ENCODE measurements at places on chromosomes 12 and 14.

DNA sequence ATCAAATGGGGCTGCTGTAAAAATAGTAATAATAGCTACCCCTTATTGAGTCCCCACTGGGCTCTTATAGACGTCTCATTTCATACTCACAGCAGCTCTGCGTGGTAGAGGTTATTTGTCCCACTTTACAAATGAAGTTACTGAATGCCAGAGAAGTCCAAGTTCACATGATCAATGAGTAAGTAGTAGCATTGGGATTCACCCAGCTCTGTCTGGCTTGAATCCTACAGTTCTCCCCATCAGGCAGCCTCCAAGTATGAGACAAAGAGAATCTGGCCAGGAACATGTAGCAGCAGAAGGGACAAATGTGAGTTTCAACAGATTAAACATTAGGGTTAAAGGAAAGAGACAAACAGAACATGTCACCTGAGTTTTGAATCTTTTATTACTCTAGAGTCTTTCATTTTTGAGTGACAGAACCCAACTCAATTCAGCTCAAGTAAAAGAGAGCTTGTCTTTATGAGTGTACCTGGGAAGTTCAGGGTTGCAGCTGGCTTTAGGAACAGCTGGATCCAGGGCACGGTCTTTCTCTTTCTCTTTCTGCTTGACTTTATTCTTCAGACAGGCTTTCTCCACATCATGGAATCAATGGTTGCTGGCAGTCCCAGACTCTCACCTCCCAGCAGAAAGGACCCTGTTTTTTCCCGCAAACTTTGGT, 64.1 kb upstream of the JDP2 start:
- no peak for DNase-seq

DNA sequence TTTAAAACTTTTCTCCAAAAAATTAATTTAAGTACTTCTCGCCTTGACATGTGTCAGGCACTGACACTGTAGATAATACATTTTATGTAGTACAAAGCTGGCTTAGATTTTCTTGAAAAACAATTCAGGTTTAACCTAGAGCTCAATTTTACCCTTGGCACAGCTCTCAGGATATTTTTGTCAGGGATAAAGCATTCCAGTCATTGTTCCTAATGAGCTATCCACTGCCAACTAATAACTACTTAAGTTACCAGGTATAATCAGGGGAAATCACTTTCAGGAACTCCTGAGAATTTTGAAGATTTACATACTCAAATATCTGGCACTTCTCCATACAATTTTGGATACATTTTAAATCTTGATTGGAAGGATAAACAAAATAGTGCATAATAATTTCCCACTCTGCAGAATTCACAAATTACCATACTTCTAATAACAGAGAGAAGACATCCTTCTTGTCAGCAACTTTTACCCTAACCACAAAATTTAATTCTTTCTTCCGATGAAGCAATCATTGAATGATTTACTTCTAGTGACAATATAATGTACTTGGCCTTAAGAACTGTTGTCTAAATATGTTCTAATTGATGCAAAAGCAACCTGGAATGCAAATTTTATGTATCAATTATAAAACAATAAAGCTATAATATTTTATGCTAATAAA, 4.8 kb downstream of the RASSF9 start:
- no peak for DNase-seq

DNA sequence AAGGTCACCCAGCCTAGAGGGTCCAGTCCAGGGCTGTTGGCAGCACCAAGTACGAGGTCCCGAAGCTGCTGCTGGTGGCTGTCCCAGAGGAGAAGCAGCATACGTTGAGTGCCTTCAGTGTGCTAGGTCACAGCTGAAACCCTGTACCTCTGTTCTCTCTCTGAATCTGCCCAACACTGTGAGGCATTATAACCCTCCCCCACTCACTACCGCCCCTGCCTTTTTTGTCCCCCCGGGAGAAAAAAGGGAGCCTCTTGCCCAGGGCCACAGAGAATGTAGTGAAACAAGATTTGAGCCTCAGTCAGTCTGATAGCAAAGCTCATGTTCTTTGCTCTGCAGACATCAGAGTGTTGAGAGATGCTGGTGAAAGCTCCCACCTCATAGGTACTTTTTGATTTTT, 53.4 kb downstream of the PPP2R5C start:
- DNase-seq, result no peak

DNA sequence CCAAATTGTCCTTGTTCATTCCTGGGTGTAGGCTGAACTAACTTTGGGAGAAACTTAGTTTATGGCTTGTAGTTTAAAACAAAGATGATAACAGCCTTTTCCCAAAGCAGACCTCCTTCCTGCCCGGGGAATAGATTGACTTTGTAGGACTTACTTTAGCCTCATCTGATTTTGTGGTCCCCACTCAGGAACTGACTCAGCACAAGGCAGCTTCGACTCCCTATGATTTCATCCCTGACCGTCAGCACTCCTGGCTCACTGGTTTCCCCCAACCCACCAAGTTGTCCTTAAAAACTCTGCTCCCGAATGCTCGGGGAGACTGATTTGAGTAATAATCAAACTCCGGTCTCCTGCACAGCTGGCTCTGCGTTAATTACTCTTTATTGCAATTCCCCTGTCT, 40.1 kb upstream of the DDHD1 start:
- DNase-seq, result no peak

- no peak for DNase-seq
Observed at GRCh38 chr12:13443498-13443897, 247.0 kb downstream of the EMP1 start.

- no peak for DNase-seq
Observed at GRCh38 chr12:119592232-119592631, 1.3 kb upstream of the TMEM233 start.

- no peak for DNase-seq
Observed at GRCh38 chr12:47776471-47777143, 3.6 kb downstream of the SLC48A1 start.

- no peak for DNase-seq
Observed at GRCh38 chr12:106271575-106272505, 24.0 kb upstream of the CKAP4 start.

GRCh38 chr14:76810953-76811400, 1.7 kb downstream of the ANGEL1 start:
- no peak for DNase-seq

GRCh38 chr14:36773558-36773957, 111.9 kb downstream of the PAX9 start:
- DNase-seq, result no peak

GRCh38 chr14:72941286-72941985, 15.2 kb downstream of the DCAF4 start:
- DNase-seq, result no peak

DNA sequence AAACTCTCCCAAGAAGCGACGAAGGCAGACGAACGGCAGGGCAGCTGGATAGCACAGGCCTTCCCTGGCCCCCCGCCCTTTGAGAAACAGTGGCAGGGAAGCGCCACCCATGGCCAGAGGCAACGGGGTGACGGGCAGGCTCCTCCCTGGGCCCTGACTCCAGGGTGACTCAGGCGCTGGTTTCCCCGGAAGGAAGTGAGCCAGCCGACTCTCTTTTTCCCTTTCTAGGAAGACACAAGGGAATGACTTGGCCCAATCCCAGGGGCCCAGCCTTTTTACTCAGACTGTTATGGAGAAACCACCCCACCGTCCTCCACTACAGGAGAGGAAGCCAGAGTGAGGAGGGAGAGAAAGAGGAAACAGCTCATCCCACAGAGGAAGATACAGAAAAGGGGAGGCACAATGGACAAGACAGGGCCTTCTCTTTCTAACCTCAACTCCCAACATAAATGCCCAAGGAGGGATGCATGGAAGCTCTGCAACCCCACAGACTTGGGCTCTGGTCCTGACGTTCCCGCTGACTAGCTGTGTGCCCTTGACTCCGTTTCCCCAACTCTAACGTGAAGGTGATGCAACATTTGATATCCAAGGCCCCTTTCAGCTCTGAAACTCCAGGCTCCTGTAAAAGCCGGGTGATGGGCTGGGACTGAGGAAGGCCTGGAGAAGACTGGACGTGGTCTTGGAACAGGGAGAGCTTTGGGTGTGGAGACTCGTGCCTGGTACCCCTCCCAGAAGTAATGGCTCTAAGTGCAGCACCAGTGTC, 27.9 kb downstream of the ACTN1 start:
- DNase-seq, result no peak

- DNase-seq, result no peak
Observed at GRCh38 chr14:102050625-102051024, 36.2 kb downstream of the HSP90AA1 start.

DNA sequence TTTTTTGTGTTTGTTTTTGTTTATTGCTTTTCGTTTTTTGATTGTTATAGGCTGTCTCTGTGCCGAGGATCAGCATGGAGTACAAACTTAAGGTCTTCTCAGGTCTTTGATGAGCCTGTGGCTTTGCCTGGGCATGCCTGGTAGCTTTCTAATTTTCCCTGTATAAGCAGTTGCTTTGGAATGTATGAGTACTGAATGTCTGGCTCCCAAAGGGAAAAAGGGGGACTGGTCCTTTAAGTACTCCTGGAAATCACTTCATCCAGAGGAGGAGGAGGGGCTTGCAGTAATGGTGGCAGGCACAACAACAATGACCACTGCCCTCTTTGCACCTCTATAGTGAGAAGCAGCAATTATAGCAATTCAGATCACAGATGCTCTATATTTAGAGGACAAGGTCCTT, 67.6 kb upstream of the TTC7B start:
- no peak for DNase-seq

GRCh38 chr12:95328708-95329107, 111.1 kb downstream of the VEZT start:
- DNase-seq, result no peak

DNA sequence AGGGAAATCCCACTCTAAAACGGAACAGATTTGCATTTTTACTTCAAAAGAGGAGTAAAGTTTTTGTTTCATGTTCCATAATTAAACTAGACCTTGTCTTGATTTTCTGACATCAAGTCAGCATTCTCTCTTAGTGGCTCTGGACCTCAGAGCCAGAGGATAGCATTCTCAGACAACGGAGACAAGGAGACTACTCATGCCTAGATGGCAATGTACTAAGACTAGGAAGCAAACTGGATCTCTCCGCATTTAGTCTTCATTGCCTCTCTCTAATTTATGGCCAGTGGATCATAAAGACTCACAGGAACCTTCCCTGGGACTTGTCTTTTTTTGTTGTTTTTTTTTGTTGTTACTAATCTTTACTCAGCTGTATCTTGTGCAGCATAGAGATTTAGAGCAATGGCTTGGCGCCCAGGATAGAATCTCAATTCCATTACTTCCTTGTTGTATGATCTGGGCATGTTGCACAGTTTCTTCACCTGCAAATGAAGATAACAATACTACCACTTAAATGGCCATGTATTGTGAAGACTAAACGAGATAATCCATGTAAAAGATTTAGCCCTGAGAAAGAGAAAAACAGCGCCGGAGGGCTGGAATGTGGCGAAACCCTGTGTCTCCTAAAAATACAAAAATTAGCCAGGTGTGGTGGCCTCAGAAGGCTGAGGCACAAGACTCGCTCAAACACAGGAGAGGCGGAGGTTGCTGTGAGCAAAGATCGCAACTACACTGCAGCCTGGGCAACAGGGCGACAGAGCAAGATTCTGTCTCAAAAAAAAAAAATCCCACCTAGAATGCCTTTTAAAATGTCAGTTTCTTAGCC, 4.0 kb upstream of the GEMIN2 start:
- no peak for DNase-seq

DNA sequence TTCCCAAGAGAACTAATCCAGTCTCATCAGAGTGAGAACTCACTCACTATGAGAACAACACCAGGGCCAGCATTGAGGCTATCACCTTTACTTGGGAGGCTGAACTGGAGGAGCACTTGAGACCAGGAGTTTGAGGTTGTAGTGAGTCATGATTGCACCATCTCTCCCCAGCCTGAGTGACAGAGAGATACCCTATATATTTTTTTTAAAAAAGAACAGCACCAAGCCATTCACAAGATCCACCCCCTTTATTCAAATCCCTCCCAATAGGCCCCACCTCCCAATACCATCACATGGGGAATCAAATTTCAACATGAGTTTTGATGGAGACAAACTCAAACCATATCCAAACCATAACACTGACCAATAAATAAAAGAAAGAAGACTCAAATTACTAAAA, 3.7 kb upstream of the TMX1 start:
- no peak for DNase-seq

GRCh38 chr12:6754411-6754810, 1.5 kb upstream of the MLF2 start:
- no peak for DNase-seq

GRCh38 chr12:79121486-79121885, 256.9 kb downstream of the SYT1 start:
- DNase-seq, result no peak

GRCh38 chr12:91702843-91703425, 442.7 kb downstream of the BTG1 start:
- no peak for DNase-seq

- DNase-seq, result no peak
Observed at GRCh38 chr12:76573840-76574373, 14.3 kb upstream of the OSBPL8 start.

DNA sequence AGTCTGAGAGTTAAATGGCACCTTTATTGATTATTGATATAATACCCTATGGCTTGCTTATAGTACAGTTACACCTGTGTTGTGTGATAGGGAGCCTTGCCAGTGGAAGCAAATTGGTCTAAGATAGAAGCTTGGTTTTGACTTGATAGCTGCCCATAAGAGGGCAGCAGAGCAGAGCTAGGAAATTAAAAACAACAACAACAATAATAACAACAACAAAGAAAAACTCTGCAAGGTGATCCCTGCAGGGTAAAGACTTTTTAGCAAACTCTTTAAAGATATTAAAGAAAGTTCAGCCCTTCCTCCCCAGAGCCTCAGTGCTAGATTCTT, 18.0 kb upstream of the RNASE10 start:
- DNase-seq, result no peak

- DNase-seq, result peak; percentile 27
Observed at GRCh38 chr12:21296751-21297406, 37.8 kb downstream of the SLCO1A2 start.

GRCh38 chr12:125249066-125249824, 184.0 kb downstream of the AACS start:
- no peak for DNase-seq

GRCh38 chr12:49787672-49788071, 40.5 kb downstream of the NCKAP5L start:
- DNase-seq, result no peak

DNA sequence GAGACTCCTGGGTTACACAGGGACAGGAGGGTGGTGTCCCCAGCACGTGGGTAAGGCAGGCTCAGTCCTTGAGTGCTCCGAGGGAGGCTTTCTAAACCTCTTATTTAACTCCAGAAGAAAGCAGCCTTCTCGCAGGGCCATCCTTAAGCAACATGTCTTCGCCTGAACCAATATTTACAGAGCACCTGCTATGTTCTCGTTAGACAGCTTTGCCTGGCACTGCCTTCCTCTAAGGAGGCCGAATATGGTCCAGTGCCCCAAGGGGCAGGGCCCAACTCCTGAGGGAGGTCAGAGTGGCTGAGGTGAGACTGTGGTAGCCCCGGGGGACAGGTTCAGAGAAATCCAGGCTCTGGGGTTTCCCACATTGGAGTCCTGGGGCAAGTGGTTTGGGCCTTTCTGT, 2.1 kb upstream of the SCARB1 start:
- no peak for DNase-seq

DNA sequence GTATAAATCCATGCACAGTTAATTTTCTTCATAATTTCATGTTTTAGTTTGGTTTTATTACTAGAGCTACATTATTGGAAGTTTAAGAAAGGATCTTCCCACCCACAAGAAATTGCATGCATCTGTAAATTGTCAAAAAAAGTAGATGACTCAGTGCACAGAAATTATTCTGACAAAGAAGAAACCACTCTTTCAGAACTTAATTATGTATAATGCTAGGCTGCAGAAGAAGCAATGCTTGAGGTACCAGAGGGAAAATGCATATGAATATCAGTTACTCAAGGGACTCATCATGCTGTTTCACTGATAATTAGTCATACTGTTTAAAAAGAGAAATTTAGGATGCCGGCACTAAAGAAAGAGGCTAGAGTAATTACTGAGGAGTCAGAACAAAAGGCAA, 147.0 kb downstream of the SLC16A7 start:
- no peak for DNase-seq

Data from NCI-H2171 (cell line).